ENCODE measurements at places on chromosomes 6 and 20.

DNA sequence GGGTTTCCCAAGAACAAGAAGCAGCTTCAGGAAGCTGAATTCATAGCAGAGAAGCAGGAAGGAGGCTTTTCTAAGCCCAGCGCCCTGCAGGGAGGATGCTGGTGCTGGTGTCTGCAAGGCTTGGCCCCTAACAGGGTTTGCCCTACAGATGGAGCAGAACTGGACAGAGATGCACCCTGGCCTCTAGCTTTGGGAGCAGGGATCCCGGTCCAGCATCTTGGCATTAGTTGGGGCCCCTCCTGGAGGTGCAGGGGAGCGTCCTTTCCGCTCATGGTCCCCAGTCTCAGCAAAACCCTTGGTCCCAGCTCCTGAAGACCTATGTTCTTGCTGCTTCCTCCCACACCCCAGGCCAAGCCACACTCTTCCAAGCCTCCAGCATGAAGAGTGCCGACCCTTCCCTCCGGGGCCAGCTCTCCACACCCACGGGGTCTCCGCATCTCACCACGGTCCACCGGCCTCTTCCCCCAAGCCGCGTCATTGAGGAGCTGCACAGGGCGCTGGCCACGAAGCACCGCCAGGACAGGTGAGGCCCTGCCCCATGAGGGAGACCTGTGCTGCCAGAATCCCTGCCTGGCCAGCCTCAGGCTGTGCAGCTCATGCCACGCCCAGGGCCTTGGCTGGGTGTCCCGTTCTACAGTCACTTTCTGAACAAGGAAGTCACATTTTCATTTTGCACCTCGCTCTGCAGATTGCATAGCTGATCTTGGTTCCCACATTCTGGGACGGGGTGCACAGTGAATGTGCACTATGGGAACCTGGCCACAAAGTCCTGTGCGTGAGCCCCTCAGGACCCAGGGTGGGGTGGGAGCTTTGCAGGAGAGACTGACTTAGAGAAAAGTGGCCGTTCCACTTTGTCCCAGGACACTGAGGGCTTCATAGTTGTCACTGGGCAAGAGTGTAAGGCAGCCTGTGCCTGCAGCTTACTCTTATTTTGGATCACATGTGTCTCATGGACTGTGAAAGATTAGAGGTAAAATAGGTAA, 160.2 kb downstream of the SYCP2 start:
- DNase-seq, result no peak

DNA sequence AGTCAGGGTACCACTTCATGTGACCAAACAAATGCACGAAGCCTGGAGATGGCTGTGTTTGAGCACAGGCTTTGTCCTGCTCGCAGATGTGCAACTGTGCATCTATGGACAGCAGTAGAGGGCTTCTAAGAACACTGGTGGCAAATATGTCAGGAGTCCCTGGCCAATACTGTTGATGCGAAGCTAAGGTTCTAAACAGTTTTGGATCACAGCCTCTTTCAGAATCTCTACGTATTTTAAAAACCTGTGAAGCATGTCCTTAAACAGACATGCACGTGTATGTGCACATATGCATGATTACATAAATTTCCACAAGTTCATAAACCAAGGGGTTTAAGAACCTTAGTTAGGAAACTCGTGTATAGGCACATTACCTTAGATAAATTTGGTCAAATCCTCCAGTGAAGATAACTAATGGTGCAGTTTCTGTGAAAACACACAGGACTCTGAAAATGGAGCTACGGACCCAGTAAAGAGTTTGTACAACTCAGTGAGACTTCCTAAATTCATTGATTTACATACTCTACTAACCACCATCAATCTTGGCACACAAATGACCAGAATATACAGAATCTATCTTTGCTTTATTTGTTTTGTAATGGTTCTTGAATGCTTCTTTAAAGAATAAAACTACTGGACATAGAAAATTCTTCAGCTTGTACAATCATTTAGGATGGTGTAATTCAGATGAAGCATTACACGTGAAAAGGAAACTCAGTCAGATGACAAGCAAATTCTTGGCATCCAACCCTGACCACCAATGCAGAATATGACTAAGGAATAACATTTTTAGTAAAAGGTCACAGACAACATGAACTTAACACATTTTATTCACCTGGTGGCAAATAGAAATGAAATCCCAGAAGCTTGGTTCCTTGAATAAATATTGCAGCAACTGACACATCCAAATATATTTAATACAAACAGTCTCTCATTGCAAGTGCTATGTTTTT, 27.4 kb downstream of the KCNQ5 start:
- no peak for DNase-seq

DNA sequence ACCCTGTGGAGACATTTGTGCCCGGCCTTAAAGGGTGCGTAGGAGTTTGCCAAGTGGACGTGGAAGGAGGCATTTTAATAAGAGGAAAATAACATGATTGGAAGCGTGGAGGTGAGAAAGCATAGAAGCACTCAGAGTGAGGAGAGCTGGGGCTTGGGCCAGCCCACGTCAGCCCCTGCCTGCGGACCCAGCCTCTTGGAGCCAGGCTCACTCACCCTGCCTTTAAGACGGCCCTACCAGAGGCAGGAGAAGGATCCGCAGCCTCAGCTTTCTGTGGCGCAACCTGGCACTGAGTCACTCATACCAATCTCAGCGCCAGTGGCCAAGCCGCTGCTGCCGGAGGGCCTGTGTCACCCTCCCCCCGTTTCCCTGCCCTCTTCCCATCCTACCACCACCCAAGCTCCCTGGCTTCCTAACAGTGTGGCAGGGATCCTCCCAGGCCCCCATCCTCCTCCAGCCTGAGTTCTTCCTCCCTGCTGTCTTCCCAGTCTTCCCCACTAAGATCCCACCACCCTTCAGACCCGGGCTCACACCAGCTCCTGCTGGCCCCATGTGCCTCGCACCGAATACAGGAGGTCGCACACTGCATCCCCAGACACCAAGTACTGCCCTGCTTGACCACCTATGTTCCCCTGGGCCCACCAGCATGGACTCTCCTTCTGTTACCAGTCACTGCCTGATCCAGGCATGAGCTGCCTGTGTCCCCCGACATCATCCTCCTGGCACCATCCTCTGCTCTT, 285.2 kb downstream of the UST start:
- DNase-seq, result no peak

GRCh38 chr6:71088166-71088565, 131.3 kb upstream of the B3GAT2 start:
- DNase-seq, result no peak

DNA sequence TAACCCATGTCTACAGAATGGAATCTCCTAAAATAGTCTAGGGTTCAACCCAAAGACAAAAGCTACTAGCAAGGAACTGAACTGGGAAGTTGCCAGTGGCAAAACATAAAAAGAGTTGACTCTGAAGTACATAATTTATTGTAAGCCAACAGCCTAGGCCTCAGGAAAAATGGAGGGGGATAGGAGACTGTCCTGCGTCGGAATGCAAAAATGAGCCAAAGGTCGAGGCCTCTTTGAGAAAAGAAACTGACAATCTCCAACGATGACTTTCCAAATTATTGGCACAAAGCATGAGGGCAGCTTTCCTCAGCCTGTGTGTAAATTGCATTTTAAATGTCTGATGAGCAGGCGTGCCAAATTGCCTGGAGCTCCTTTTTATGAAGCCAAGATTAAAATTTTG, 2.1 kb downstream of the COL12A1 start:
- no peak for DNase-seq

DNA sequence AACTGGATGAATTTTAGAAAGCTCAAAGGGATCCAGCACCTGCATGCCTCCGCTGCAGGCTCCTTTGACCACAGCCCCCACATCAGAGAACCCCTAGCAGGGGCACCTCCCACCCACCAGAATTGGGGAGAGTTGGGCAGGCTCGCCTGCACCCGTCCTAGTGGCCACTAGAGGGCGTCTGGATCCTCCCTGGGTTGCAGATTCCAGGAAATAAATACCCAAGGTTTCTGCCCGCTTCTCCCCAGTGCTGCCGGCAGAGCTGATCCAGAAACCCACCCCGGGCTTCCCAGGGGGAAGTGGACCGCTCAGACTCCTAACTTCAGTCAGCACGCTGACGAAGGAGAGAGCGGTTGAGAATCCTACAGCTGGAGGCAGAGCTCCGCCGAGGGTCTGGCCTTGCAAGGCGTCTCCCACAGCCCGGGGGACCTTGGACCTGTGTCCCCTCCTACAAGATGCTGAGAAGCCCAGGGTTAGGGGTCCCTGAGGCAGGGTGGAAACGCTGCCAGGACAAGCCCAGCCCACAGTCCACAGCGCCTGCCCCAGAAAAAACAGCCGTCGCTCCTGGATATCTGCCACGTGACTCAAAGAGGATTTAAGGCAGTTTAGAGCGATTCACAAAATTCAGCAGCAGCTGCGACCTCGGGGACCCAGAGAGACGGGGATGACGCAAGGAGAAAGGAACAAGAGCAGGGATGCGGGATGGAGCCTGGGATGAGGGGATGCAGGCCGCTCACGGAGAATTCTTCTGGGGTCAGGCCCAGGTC, 32.6 kb upstream of the PHACTR3 start:
- no peak for DNase-seq

DNA sequence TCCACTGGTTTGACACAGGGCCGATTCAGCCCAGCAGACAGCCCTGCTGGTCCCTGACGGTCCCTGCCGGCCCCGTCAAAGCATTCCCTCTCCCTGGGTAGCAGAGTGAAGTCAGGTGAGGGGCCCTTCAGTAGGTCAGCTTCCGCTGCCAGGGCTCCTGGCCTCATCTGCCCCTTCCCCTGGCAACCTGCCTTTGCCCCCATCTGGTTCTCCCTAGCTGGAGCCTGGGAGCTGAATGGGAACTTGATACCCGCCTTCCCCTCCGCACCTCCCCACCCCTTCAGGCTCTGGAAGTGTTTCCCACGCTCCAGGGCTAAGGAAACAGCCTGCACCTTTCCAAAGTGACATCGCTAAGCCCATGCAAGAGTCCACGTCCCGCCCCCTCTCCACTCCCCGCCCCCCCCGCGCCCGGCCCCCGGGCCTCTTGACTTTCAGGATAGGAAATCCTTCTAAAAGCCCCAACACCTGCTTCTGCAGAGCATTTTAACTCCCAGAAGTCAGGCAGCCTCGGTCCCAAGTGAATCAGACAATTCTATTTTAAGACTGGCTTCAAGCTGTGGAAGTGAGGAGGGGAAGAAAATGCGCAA, 53.3 kb downstream of the ISM1 start:
- DNase-seq, result peak; percentile 41

DNA sequence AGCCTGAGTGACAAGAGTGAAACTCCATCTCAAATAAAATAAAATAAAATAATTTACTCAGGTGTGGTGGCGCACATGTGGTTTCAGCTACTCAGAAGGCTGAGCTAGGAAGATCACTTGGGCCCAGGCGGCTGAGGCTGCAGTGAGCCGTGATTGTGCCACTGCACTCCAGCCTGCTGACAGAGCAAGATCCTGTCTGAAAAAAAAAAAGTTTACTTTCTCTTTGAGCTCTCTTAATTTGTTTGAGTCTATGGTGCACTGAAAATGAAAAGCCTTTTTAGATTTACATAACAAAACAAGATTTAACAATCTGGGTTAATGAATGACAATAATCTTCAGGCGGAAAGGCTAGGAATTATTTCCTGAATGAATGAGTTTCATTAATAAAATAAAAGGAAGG, 23.3 kb upstream of the NHSL1 start:
- DNase-seq, result no peak

DNA sequence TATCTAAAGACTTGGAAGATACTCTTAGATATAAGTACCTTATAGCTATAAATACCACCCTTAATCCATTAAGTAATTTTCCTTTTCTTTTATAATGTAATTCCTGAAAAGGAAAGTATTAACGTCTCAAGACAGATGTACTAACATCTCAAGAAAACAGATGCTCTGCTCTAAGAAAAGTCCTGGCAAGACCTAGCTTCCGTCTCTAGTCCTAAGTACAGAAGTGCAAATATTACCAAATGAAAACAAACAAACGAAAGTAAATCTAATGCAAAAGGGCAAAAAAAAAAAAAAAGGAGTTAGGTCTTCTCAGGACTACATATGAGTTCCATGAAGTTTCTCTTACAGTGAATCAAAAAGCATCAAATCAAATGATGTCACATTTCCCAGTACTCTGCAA, 106.8 kb upstream of the PDE10A start:
- no peak for DNase-seq

GRCh38 chr6:30686009-30686907, at the start of gene PPP1R18:
Gene PPP1R18, minus strand, starts transcription at chr6:30686645. Its CDS starts 627 bp downstream, at chr6:30686018.
- DNase-seq, result peak; percentile 23

GRCh38 chr6:118372413-118372812, 175.7 kb upstream of the PLN start:
- no peak for DNase-seq

DNA sequence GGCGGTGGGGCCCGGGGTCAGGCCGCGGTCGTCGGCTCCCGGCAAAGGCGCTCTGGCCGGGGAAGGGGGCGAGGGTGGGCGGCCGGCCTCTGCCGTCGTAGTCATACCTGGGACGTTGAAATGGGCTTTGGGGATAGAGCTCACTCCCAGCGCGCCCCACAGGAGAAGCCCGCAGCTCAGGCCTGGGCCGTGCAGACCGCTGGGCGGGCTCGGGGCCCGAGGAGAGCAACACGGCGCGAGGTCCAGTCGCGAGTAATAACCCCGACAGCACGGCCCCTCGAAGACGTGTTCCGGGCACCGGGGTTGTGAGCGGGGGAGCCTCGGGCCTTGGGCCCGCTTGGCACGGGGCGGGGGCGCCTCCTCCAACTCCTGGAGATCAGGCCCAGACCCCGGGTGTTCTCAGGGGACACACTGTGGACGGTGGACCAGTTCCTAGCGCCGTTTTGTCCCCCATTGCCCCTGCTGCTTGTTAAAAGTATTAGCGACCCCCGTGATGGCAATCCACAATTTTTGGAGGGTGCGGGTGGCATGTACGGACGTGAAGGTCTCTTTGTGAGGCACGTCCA, 10.9 kb downstream of the FOXC1 start:
- DNase-seq, result no peak

DNA sequence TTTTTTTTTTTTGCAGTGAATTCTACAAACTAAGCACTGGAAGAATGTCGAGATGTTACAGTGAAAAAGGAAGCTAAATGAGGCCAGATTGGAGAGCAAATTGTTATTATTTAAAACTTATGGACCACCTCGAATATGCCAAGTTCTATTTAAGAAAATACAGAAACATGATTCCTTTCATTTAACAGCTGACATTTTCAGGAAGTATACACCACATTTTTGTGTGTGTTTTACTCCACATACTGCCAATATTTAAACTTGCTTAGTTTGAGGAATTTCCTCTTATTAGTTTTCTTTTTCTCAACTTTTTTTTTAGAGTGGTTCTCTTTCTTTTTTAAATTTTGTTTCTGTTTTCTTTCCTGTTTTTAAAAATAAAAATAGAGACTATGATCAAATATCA, 37.0 kb upstream of the GCLC start:
- DNase-seq, result no peak

GRCh38 chr6:35328108-35328723, 14.1 kb upstream of the PPARD start:
- no peak for DNase-seq

Data from NCI-H510A (cell line).